ENCODE measurements at places on chromosomes 3 and 15.

DNA sequence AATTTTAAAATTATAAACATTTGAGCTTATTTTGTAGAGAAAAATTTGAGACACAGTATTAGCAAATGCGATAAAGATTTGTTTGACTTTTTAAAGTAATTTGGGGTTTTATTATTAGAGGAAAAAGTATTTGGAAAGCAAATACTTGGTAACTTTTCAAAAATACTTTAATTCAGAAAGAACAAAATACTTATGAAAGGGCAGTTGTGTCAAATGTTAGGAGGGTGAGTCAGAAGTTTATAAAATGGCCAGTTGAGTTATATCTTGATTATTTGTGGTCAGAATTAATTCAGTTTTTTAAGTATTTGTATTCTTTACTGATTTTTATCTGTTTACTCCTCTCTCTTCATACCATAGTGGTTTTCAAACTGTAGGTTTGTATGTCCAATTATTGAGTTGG lies 12.1 kb downstream of the LACTB start:
- DNase-seq = no peak

DNA sequence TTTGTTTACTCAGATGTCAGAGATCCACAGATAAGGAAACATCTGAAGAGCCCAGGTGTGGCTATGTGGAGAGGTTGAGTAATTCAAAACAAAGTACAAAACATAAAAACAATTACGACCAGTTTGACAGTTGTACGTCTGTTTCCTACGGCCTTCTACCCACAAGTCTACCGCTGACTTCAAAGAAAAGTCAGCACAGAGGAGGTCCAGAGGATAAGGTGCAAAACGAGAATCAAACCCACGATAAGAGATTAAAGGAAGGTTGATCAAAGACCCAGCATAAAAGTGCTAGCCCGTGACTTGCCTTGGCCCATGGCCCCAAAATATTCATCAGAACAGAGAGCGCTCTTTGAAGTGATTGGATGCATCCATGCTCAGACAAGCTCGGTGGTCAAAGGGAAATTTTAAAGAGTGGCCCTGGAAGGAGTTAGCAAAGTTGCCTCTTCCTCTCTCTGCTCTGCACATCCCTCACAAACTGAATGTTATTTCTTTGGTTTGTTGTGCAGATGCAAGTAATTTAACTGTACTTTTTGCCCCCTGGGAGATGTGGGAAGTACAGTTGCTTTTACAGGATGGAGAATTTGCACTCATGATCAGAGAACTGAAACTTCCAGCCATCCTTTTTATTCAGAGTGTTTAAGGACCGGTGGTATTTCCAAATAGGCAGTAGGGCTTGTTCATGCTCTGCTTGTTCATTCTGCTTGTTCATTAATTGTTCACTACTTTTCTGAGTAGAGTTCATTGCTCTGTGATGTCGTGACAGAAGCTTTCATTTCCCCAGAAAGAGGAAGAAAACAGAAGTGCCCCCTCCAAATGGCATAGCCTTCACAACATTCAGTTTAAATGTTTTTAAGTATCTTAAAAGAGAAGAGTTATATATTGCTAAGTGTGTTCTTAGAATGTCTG lies 31.1 kb downstream of the MME start:
- DNase-seq = no peak

GRCh38 chr3:80668100-80668499 lies 900.3 kb upstream of the ROBO1 start:
- no peak for DNase-seq

DNA sequence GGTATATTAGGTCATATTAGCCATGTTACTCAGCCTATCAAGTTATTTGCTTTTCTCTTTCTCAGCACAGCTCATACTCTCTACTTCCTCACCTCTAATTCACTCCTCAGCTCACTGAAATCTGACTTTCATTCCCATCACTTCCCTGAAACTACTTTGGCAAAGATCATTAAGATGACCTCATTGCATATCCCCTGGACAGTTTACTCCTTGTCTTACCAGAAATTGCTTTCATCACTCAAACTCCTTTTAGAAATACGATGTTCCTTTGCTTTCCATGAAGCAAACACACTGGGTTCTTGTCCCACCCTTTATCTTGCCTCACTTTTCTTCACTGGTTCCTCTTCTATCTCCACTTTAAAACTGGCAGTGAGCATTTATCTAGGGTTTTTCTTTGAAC lies 354.4 kb downstream of the TUSC7 start:
- no peak for DNase-seq

GRCh38 chr3:71490692-71491091 lies 92.8 kb downstream of the FOXP1 start:
- DNase-seq = no peak
